ENCODE measurements at places on chromosomes 16 and 17.

DNA sequence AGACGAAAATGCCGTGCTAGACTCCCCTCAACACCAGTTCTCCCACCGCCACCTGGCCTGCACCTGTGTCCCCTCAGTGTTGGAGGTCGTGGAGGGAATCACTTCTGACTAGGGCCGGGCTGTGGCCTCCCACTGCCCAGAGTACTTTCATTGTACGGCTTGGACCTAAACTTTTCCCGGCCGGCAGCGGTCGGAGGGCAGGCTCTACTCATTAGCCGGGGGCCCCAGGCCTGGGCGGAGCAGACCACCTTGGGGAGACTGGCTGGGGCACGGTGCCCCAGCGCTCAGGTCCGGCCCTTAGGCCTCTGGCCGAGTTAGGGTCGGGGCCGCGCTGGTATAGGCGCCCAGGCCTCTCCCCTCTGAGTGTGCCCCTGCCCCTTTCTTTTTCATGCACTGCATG lies 639 bp downstream of the CLDN6 start:
- DNase-seq = no peak

DNA sequence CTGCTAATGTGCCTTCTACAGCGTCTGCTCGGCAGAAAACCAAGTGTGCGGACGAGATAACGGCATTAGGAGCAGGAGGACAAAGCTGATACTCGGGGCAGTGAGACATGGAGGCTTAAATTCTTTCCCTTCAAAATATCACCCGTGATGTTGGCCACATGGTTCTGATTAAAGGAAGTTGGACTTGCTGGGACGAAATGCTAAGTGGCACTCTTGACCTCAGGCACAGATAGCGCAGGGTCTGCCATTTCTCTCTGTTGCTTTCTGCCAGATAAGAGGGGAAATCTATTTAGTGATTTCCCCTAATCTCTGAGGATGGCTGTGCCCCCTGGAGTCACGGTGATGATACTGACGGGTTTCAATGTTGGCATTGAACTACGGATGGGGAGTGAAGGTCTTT lies 509.6 kb upstream of the EEF2KMT start:
- no peak for DNase-seq

DNA sequence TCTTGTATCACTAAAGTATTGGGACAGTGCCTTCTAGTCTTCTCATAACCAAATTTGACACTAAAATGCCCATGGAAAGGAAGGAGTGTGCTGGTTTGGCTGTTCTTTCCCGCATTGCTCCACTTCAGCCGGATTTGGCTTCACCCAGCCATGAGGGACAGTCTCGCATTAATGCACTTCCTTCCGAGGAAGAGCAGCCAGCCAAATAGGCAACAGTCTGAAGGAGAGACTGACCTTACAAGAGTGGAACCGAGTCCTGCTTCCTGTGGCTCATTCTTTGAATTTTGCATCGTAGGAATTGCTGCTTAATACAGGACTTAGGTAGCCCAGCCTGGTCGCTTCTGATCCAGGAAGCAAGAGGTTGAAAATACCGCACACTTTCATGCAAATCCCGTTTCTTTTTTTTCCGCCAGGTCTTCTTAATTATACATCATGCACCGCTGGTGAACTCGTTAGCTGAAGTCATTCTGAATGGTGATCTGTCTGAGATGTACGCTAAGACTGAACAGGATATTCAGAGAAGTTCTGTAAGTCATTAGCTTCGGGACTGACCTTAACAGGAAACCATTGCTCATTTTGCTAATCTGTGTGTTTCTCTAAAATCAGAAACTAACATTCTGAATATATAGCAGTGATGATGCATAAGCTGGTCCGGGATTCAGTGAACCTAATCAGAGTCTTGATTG lies 38.2 kb downstream of the CLEC16A start:
- DNase-seq = no peak

DNA sequence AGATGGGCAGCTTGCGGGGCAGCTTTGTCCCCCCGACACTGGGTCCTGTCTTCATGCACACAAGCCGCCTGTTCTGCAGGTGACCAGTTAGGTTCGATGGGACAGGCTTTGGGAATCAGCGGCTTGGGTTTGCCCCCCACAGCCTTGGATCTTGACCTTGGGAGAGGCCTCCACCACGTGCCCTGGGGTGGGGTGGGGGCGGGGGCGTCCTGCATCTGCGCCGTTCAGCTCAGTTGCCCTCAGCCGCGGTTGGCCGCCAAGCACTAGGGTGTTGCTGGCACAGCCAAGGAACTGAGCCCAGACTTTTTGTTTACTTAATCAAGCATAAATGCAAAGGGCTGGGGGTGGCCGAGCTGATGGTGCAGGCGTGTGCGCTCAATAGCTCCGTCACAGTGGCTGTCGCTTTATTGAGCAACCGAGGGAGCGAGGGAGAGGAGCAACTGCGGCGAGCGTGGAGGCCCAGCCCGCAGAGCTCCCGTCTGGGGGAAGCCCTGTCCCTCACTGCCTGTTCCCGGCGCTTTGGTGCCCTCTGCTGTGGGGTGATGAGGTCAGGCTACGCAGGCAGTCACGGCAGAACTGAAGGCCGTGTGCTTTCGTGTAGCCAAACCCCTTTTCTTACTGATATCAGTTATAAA lies 33.9 kb downstream of the JPH3 start:
- peak; percentile 90 for DNase-seq

DNA sequence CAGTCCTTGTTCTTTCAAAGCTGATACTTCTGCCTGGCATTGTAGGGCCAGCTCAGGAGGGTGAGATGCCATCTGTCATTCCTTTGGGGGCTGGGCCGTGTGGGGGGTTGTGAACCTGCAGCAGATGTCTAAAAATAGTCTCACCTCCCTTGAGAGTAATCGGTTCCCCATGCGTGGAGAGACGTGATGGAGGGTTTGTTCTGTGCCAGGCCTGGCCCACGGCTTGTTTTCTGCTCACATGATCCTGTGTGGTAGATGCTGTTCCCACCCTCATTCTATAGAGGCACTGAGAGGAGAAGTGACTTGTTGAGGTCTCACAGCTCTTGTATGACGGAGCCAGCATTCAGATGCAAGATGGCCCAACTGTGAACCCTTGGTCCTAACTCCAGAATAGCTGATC lies 4.6 kb downstream of the IRF8 start:
- DNase-seq = no peak

DNA sequence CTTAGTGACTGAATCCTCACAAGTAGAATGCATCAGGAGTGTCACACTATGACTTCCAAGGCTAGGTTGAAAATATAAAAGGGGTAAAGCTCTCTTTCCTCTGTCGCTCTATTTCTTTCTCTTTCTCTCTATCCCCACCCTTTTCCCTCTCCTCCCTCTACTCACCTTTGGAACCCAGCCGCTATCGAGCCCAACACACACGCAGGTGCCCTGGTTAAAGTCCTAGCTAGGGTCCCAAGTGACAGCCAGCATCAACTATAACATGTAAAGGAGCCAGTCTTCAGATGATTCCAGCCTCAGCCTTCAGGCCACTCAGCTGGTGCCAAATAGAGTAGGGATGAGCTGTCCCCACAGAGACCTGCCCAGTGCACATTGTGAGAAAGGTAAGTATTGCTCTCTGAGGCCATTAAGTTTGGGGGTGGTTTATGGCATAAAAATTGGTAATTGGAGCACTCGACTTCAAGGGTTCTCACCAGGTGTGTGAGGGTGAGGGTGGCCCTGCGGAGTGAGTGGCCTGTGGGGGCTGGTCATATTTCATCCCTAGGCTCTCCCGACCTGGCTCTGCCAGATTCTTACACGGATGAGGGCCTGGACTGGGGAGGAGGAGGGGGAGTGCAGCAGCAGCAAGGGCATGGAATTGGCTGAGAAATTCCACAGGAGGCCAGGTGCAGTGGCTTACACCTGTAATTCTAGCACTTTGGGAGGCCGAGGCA lies 14.9 kb upstream of the C16orf54 start:
- peak; percentile 23 for DNase-seq

DNA sequence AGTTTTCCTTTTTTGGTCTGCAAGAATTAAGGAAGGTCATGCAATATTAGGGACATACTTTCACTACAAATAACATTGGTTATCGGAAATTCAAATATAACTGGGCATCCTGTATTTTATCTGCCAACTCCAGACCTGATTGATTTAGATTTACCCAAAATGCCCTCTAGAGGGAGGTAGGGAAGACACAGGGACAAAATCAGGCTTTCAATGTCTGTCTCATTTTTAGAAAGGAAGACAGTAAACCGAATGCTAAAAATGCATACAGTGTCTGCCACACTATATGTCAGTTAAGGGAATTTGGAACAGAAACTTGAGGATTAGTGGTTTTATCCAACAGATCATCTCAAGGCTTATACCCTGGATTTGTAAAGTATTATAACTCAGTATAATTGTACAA lies 161.7 kb upstream of the SOX9 start:
- DNase-seq = peak; percentile 13
